ENCODE measurements at places on chromosomes 5 and 9. TPM values are rescaled to one million over a fixed set of nuclear protein-coding genes. Genes with fewer than 3 reads are reported as not detected.

- no peak overlapping the region for H3K4me3 ChIP-seq
- H3K36me3 ChIP-seq, result peaks cover 88% of the 10 kb centered on the region
- no peaks in the 10 kb centered on the region for H3K27me3 ChIP-seq
- no peak overlapping the region for H3K27ac ChIP-seq
- no peak for DNase-seq
- H3K4me1 ChIP-seq, result no peaks in the 10 kb centered on the region
Measured at GRCh38 chr5:41794471-41794870, 75.8 kb downstream of the OXCT1 start.

The RORB gene
- polyA plus RNA-seq, result 0.02 TPM

DNA sequence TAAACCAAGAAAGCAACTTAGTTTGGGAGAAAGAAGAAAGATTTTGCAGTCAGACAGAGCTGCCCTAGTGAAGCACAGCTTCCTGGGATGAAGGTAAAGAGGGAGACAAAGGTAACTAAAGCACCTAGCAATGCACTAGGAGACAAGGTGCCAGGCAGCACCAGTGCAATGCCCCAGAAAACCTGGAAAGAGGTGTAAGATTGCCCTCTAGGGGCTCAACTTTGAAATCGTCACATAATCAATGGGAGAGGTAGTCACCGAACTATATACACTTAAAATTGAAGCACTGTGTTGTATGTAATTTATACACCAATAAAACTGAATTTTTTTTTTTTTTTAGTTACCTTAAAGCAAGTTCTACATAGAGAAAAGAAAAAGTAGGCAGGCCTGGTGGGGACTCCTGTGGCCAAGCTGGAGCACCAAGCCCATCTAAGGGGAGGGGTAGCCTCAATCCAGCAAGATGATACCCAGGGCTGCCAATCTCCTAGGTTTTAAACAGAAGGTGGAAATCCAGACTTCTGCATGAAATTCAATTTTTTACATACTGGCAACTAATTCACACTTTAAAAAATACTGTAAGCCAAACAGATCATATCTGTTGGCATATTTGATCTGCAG lies 48.2 kb downstream of the CDK5RAP2 start:
- H3K36me3 ChIP-seq, result peaks cover 98% of the 10 kb centered on the region
- no peaks in the 10 kb centered on the region for H3K4me1 ChIP-seq
- no peak overlapping the region for H3K4me3 ChIP-seq
- H3K27me3 ChIP-seq, result no peaks in the 10 kb centered on the region
- no peak for DNase-seq

The DRD1 gene
- 0.05 TPM for polyA plus RNA-seq

- DNase-seq, result no peak
- H3K27me3 ChIP-seq, result no peaks in the 10 kb centered on the region
- H3K27ac ChIP-seq, result no peak overlapping the region
Measured at GRCh38 chr9:30075022-30075421, 2309.4 kb upstream of the ACO1 start.

GRCh38 chr5:161507591-161507990 lies 38.9 kb downstream of the GABRB2 start:
- H3K27me3 ChIP-seq, result no peaks in the 10 kb centered on the region
- no peaks in the 10 kb centered on the region for H3K4me1 ChIP-seq
- DNase-seq, result no peak
- H3K27ac ChIP-seq, result no peak overlapping the region
- no peaks in the 10 kb centered on the region for H3K36me3 ChIP-seq
- no peak overlapping the region for H3K4me3 ChIP-seq

DNA sequence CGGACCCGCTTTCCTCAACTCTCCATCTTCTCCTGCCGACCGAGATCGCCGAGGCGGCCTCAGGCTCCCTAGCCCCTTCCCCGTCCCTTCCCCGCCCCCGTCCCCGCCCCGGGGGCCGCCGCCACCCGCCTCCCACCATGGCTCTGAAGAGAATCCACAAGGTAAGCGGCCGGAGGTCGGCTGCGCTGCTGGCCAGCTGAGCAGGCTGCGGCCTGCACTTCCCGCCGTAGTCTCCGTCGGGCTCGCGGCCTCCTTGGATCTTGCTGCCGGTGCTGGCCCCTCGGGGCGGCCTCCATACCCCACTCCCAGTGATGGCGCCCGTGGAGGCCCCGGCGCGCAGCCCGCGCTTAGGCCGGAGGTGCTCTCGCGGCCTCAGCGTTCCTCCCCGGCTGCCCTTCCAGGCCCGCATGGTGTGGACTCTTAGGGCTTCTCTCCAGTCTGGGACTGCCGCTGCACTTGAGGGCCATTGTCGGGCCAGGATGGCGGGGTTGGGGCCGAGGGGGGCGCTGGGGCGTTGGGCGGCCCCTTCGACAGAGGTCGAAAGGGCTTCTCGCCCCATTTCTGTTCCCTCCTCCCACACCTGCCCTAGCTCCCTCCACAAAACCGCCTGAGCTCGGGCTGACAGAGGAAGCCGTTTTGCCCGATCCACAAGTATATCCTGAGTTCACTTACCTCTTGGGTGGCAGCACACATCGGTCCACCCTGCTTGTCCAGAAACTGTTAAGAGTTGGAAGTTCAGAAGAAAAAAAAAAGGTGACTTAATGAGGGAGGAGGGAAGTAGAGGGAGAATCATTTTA lies 714 bp downstream of the UBE2D2 start:
- peaks cover 23% of the 10 kb centered on the region for H3K36me3 ChIP-seq
- peak; percentile 92 for DNase-seq
- no peaks in the 10 kb centered on the region for H3K27me3 ChIP-seq
- H3K27ac ChIP-seq, result peak overlapping the region; percentile 97

The ATG12 gene
- polyA plus RNA-seq, result 30.6 TPM

The SIMC1 gene
- polyA plus RNA-seq, result 5.3 TPM

DNA sequence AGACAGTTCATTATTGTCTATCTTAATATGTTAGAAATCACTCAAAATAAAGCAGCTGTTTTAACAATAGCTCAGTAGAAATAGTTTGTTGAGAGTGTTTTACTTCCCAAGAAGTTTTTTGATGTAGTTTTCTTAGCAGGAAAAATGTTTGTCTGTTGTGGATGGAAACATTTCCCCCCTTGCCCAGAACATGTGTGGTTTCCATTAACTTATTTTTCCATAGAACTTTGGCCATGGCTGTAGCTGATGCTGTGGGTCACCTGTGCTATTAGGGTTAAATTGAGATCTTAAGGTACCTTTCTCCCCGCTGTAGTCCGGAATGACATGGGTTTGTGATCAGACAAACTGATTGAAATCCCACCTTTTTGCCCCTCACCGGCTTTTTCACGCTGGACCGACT lies 294.9 kb downstream of the FANCC start:
- H3K4me1 ChIP-seq, result peaks cover 13% of the 10 kb centered on the region
- no peak overlapping the region for H3K4me3 ChIP-seq
- peaks cover 15% of the 10 kb centered on the region for H3K36me3 ChIP-seq
- H3K27ac ChIP-seq, result no peak overlapping the region

The OR1N1 gene
- not detected for polyA plus RNA-seq

DNA sequence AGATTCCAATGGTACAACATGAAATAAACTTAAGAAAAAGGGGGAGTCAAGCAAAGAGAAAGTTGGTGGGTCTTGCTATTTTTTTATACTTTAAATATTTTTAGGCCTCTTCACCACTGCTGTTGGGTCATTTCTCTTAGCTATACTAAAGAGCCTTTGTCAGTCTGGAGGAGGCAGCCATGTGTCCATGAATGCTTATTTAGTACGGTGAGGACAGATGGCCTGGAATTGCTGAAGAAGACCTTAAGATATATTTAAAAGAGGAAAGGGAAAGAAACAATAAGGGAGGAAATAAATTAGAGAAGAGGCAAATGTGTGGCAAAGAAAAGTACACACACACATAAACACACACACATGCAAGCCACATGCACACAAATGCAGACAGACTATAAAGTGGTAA lies 560.5 kb upstream of the MEF2C start:
- DNase-seq, result no peak
- H3K4me1 ChIP-seq, result peaks cover 5% of the 10 kb centered on the region
- H3K27me3 ChIP-seq, result no peaks in the 10 kb centered on the region
- H3K36me3 ChIP-seq, result no peaks in the 10 kb centered on the region
- H3K4me3 ChIP-seq, result no peak overlapping the region
- H3K27ac ChIP-seq, result peak overlapping the region; percentile 70

The DCP2 gene
- 18.0 TPM for polyA plus RNA-seq

- H3K4me1 ChIP-seq, result no peaks in the 10 kb centered on the region
- H3K27ac ChIP-seq, result no peak overlapping the region
- no peak for DNase-seq
- H3K36me3 ChIP-seq, result no peaks in the 10 kb centered on the region
Measured at GRCh38 chr5:112555197-112555596, 136.1 kb upstream of the EPB41L4A start.

DNA sequence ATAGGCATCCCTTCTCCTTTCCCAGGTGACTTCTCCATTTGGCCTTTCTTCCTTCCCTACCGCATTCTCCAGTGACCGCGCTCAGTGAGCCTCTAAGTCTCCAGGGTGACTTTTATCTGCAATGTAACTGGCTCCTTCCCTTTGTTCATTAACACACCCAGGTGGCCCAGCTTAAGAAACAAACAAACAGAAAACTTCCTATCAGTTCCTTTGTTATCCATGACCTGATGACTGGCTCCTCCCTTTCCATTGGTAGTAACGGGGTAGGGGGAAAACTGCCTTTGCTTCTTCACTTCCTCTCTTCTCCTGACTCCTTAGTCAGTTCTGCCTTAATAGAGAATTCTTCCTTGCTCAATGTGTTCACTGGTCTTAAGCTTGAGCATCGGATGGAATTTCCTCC lies 7.0 kb upstream of the SH3GL2 start:
- H3K27me3 ChIP-seq, result no peaks in the 10 kb centered on the region
- no peaks in the 10 kb centered on the region for H3K36me3 ChIP-seq
- H3K27ac ChIP-seq, result no peak overlapping the region
- no peaks in the 10 kb centered on the region for H3K4me1 ChIP-seq
- H3K4me3 ChIP-seq, result no peak overlapping the region

DNA sequence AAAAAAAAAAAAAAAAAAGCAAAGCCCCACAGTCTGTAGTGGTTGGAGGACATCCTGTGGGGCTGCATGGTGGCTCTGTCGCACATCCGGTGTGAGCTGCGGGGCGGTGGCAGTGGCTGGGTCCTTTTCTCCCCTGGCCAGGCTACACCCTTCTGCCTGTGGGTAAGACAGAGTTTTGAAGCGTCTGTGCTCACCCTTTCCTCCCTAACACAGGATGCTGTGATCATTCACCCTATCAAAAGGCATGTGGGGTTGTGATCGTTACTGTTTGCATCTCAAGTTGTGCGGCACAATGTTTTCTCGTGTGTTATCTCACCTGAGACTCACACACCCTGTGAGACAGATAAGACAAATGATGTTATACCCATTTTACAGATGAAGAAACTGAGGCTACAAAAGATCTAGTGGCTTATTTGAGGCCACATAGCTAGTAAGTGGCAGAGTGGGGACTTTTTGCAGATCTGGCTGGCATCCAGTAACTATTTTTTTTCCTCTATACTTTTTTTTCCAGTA lies 17.5 kb downstream of the IRF1 start:
- H3K27ac ChIP-seq, result peak overlapping the region; percentile 92
- peaks cover 100% of the 10 kb centered on the region for H3K4me1 ChIP-seq
- no peak overlapping the region for H3K4me3 ChIP-seq
- H3K27me3 ChIP-seq, result no peaks in the 10 kb centered on the region
- no peaks in the 10 kb centered on the region for H3K36me3 ChIP-seq

The SCGB3A2 gene
- 0.67 TPM for polyA plus RNA-seq

GRCh38 chr9:28834156-28834555 lies 1260.9 kb upstream of the C9orf72 start:
- no peak for DNase-seq
- H3K4me1 ChIP-seq, result no peaks in the 10 kb centered on the region
- H3K27me3 ChIP-seq, result no peaks in the 10 kb centered on the region

The CKS2 gene
- 109 TPM for polyA plus RNA-seq

The N4BP3 gene
- 4.3 TPM for polyA plus RNA-seq

DNA sequence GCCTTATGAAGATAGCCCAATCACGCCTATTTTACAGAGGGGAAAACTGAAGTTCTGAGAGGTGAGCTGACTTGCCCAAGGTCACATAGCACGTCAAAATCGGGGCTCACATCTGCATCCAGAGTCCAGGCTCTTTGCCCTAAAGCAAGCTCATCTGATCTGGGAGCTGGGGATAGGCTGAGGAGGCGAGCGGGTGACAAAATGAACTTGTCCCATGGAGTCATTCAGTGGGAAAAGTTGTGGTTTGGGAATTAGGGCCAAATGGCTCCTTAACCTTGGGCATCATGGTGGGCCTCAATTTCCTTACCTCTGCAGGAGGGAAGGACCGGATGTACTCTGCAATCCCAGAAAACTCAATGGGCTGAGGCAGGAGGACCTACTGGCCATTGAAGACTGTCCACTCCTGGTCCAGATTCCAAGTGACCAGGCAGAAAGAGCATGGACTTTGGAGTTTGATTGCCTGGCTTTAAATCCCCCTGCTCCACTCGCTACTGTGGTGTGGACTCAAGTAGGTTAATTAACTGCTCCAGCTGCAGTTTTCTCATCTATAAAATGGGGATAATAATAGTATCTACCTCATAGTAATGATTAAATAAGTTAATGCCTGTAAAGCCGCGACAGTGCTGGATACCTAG lies 160.4 kb downstream of the RGS3 start:
- H3K27me3 ChIP-seq, result no peaks in the 10 kb centered on the region
- no peak overlapping the region for H3K27ac ChIP-seq
- H3K4me1 ChIP-seq, result peaks cover 35% of the 10 kb centered on the region
- DNase-seq, result peak; percentile 22
- H3K4me3 ChIP-seq, result no peak overlapping the region

The PCDHGA7 gene
- polyA plus RNA-seq, result 0.22 TPM

GRCh38 chr9:79043916-79044315 lies 527.8 kb upstream of the TLE4 start:
- no peaks in the 10 kb centered on the region for H3K36me3 ChIP-seq
- no peaks in the 10 kb centered on the region for H3K4me1 ChIP-seq
- no peaks in the 10 kb centered on the region for H3K27me3 ChIP-seq
- DNase-seq, result no peak
- H3K4me3 ChIP-seq, result no peak overlapping the region
- H3K27ac ChIP-seq, result no peak overlapping the region

DNA sequence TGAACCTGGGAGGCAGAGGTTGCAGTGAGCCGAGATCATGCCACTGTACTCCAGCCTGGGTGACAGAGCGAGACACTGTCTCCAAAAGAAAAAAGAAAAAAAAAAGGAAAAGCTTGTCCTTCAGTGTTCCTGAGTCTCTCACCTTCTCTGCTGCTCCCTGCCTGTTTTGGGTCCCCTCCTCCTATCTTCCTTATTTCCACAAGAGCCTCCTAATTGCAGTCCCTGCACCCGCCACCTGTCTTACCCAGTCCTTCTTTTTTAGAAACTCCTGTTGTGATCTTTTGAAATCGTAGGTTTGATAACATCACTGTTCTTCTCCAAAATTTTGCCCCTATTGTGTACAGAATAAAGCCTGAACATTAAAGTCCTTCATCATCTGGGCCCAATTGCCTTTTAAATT lies 234.9 kb downstream of the SH3GL2 start:
- H3K4me3 ChIP-seq, result no peak overlapping the region
- no peak for DNase-seq
- H3K27me3 ChIP-seq, result peaks cover 7% of the 10 kb centered on the region
- no peaks in the 10 kb centered on the region for H3K36me3 ChIP-seq

GRCh38 chr5:95449460-95449859 lies 58.3 kb downstream of the FAM81B start:
- H3K27ac ChIP-seq, result no peak overlapping the region
- DNase-seq, result no peak
- H3K27me3 ChIP-seq, result no peaks in the 10 kb centered on the region
- H3K4me1 ChIP-seq, result no peaks in the 10 kb centered on the region
